Stimulated activated CD4-positive, alpha-beta T cell treated with anti-CD3 and anti-CD28 coated beads, TNF-alpha, amount 100 ng/mL, for 4 hours (primary cell): ENCODE measurements at places on chromosomes 12 and 14.

DNA sequence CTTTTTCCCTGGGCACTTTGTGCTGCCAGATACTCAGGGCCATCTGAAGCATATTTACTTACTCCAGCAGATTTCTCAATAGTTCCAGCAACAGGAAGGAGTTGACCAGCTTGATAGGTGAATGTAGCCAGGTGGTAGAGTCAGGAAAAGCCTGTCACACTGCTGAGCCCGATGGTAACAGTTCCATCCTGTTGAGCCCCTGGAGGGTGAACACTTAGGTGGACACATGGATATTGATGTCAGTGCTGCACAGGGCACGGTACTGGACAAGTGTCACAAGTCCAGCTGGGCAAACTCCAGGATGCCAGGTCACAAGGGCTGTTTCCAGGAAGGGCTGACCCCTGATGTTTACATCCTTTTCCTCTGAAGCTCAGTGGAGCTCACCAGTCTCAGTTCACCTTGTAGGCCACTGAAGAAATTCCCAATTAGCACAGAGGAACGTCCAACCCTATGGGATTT, 2.3 kb upstream of the SMOC1 start:
- no peak for DNase-seq

- DNase-seq: no peak
These were observed 11.8 kb downstream of the GCH1 start for GRCh38 chr14:54890788-54891187.

DNA sequence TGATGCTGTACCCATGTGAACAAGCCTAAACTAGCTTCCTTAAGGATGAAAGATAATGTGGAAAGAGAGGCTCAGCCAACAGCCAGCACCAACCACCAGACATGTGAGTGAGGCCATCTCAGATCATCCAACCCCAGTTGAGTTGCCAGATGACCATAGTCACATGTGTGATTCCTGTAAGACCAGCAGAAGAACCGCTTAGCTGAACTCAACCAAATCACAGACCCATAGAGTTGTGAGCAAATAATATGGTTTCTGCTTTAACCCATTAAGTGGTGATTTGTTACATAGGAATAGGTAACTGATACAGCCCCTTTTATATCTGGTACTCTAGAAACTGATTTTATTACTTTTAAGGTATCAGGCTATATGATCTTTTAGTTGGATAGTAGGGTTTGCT, 17.6 kb upstream of the ELK3 start:
- no peak for DNase-seq

- no peak for DNase-seq
These were observed 1108.5 kb downstream of the GALC start for GRCh38 chr14:86884498-86884897.

DNA sequence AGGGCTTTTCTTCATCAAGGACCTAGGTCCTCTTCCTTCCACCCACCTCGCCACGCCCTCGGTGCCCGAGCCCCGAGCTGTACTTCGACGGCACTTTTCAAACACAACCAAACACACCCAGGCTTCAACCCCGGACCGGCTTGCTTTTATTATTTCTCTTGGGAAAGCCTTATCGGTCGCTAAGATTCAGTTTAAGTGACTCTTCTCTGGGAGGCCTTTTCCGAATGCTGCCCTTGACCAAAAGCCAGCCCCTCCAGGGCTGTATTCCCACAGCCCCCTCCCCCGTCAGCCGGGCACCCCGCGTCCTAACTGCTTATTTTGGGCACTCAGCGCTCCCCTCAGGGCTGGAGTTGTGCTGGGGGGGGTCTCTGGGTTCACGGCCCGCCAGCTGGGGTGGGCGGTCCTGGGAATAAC, 644 bp upstream of the PPP4R4 start:
- DNase-seq: no peak

DNA sequence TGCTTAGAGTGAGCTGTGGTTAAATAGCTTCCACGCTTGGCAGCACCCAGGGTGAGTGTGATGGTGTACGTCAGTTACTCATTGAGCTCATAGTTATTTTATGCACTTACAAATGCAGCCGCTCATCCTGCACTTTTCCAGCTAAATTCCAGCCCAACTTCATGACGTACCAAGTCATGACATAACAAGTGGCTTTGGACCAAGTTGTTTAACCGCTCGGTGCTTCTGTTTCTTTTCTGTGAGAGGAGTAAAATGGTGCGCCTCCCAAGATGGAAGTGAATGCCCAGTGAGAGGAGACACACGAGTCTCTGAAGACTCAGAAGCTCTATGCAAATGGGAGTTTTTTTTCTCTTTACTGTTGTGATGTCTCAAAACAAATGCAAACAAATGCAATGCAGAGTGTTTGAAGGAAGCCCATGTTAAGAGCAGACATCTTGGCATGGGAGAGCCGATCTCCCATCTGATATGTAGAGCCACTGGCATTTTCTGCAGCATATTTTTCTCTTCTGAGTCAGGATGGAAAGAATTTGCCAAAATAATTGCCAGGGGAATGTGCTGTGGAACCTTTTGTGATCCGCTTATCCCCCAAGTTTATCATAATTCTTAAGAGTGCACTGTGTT, 72.2 kb downstream of the FBXW8 start:
- no peak for DNase-seq
